Liver (tissue), 10 donors: ENCODE measurements at places on chromosomes 5 and 9. TPM values are rescaled to one million over a fixed set of nuclear protein-coding genes. Genes with fewer than 3 reads are reported as not detected.

- no peak for DNase-seq
These were observed 43.6 kb upstream of the SYNPO start for GRCh38 chr5:150596826-150597225.

DNA sequence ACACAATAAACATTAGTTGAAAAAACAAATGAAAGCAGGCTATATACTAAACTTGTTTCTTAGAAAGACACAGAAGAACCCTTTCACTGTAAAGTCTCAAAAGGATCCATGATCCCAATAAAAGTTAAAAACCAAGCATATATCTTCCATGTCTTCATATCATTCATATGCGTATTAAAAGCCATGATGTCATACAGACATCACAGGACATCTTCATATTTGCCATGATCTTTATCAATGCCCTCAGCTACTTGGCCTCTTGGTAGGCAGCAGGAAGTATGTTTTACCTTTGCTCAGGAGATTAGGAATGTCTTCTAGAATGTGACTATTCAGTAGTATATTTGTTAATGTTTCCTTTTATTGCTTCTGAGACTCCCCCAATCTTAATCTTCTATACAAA, 16.8 kb downstream of the AP3B1 start:
- no peak for DNase-seq

- no peak for DNase-seq
These were observed 59.5 kb downstream of the COL27A1 start for GRCh38 chr9:114214686-114215414.

- DNase-seq, result no peak
These were observed 2253.1 kb upstream of the C9orf72 start for GRCh38 chr9:29826421-29826820.

- DNase-seq, result no peak
These were observed 325.6 kb downstream of the DEPDC1B start for GRCh38 chr5:60374409-60374808.

- no peak for DNase-seq
These were observed 210.2 kb upstream of the ACTBL2 start for GRCh38 chr5:57692582-57693487.

- DNase-seq, result no peak
These were observed 285.3 kb downstream of the ZNF608 start for GRCh38 chr5:124461157-124461556.

DNA sequence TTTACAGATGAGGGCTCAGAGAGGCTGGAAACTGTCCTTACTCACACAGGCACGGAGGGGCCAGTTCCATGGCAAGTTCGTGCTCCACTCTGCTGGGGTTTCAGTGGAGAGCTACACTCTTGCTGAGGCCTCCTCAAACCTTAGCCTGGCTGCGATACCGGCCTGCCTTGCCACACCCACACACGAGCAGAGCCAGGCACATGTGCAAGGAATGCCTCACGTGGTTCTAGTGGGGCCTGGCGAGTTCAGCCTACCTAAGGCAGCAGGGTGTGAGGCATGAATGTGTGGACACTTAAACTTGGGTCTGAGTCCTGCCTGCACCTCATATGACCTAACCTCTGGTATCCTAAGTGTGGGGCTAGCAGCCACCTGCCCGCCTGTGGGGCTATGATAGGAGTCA, 21.5 kb upstream of the PRDM12 start:
- DNase-seq, result no peak

SREK1IP1 gene
- total RNA-seq, result 8.7 TPM

PCDHB4 gene
- 0.14 TPM for total RNA-seq

DMRTA1 gene
- 1.4 TPM for total RNA-seq

SLC36A3 gene
- total RNA-seq, result not detected

ORM2 gene
- total RNA-seq, result 4,866 TPM

RANBP3L gene
- total RNA-seq, result 9.2 TPM

WNK2 gene
- 2.7 TPM for total RNA-seq

THOC3 gene
- total RNA-seq, result 24.1 TPM

SHOC1 gene
- total RNA-seq, result not detected
